RKO (cell line): ENCODE measurements at places on chromosomes 13 and 19.

- no peak for DNase-seq
Measured at GRCh38 chr13:97174638-97175037, 47.5 kb upstream of the MBNL2 start.

- no peak for DNase-seq
Measured at GRCh38 chr13:30023196-30023895, 172.9 kb upstream of the UBL3 start.

- DNase-seq = no peak
Measured at GRCh38 chr13:83765796-83766195, 116.5 kb downstream of the SLITRK1 start.

- DNase-seq = no peak
Measured at GRCh38 chr13:100513987-100514670, 74.5 kb downstream of the GGACT start.

- no peak for DNase-seq
Measured at GRCh38 chr13:108760129-108760528, 130.7 kb downstream of the MYO16 start.

DNA sequence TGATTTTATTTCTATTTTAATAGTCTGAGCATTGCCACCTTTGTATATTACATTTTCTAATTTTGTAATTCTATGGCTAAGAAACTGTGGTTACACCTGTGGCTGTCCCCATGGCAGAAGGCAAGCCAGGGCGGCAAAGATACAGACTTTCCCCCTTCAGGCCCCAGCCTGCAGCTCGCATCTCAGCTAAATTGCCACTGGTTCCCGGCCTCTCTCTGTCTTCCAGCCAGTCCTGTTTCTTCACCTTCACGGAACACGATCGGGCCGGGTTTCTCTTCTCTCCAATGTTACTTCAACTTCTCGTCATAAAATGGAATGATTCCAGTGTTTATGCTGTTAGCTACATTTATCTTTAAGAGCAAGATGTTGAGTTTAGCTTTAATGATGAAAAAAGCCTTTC lies 124.5 kb upstream of the ZNF507 start:
- DNase-seq = no peak

DNA sequence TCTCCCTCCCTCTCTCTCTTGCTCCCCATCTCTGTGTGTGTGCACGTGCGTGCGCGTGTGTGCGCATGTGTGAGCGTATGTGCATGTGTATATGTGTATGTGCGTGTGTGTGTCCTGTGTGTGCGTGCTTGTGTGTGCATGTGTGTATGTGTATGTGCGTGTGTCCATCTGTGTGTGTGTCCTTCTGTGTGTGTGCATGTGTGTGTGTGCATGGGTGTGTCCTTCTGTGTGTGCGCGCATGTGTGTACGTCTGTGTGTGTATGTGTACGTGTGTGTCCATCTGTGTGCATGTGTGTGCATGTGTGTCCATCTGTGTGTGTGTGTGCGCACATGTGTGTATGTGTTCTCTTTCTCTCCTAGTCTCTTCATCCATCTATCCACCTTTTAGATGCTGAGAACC lies 12.2 kb downstream of the SLC8A2 start:
- DNase-seq = no peak

DNA sequence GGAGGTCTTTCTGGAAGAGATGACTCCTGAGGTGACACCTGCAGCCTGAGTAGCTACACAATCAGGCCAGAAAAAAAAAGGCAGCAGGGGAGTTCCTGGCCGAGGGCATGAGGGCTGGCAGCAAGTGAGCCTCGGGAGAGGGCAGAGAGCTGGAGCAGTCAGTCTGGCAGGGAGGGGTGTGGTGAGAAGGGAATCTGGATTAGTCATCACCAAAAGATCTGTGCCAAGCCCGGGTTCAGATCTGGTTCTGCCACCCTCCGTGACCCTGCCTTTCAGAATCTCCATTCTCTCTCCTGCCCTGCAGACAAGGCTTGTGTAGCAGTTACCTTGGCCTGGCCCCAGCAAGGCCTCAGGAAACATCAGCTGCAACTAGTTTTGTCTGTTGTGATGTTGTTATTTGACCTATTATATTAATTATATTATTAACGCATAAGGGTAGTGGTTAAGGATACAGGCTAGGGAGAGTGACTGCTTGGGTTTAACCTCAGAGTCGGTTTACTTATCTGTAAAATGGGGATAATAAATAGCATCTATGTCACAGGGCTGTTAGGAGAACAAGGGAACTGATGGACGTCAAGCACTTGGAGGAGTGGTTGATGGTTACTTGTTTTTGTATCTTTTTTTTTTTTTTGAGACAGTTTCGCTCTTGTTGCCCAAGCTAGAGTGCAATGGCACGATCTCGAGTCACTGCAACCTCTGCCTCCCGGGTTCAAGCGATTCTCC lies 2.7 kb upstream of the CAPNS1 start:
- peak; percentile 62 for DNase-seq

DNA sequence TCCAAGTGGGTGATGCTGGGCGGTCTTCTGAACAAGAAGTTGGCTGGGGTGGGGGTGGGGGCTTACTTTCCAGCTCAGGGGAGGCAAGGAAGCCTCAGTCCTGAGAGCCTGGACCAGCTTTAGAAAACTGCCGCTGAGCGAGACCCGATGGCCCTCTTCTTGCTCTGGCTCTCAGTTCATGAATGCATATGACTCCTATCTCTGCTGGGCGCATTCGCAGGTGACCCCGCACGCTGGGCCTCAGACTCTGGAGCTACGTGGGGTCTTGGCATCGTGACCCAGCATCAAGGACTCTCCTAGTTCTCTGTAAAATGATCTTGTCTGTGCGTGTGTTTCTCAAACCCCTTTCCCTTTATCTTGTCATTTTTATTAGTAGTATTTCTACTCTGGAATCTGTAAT lies 19.7 kb downstream of the PRAM1 start:
- no peak for DNase-seq

DNA sequence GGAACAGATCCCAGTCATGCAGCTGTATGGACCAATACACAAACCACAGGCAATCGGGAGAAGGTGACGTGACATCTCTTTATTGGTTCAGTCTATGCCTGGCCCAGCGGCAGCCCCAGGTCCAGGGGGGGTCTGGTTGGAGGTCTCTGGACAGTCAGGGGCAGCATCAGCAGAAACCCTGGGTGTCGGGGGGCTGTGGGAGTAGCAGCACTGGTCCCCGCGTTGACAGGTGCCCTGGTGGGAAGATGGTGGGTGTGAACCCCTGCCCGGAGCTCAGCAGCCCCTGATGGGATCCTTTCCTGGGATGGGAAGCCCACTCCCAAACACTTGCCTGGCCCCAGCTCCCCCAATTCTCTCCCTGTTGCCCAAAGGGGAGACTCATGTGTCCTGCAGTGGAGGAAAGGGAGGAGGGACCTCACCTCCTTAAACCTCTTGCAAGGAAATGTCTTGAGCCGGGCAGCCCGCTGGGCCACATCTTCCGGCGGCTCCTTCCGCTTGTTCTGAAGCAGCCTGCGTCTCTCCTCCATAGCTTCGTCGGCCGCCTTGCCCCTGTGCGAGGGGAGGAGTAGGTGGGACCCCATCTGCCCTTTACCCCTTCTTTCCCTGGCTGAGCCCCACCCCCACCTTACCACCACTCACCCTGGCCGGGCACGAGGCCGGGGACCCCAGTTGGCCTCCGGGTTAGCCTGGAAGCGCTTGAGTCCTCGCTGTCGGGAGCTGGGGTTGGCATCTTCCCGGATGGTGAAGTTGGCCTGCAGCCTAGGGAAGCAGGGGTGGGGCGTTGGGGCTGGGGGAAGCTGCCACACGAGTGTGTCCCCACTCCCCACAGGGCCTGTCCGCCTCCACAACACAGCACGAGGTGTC lies 2.4 kb upstream of the LYL1 start:
- no peak for DNase-seq

DNA sequence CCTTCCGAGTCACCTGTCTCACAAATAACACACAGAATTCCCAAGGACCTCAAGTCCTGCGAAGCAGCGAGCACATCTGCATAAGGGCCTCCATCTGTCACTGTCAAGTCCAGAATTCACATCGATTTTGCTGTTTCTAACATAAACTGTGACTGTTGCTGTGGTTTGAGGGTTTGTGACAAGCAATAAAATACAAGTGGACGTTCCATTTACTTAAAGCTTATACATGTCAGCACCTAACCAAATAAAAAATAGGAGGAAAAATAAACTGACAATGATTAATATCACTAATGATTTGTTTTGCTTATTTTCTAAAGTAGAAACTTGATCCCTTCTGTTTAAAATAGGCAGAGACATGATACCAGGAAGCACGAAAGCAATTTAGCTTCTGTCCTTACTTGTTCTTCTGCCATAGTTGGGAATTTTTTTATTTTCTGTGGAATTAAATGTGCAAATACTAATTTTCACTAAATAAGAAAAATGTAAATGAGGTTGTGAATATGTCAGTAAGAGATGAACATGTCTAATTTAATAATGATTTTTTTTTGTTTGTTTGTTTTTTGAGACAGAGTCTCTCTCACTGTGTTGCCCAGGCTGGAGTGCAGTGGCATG lies 279.1 kb downstream of the FGF9 start:
- no peak for DNase-seq

GRCh38 chr13:91162180-91162579 lies 185.3 kb upstream of the MIR17HG start:
- no peak for DNase-seq

GRCh38 chr13:102040812-102041211 lies 361.0 kb downstream of the FGF14 start:
- no peak for DNase-seq

GRCh38 chr13:112776971-112777370 lies 87.1 kb downstream of the ATP11A start:
- DNase-seq = no peak

- no peak for DNase-seq
Measured at GRCh38 chr13:112454648-112455334, 78.6 kb downstream of the SPACA7 start.

DNA sequence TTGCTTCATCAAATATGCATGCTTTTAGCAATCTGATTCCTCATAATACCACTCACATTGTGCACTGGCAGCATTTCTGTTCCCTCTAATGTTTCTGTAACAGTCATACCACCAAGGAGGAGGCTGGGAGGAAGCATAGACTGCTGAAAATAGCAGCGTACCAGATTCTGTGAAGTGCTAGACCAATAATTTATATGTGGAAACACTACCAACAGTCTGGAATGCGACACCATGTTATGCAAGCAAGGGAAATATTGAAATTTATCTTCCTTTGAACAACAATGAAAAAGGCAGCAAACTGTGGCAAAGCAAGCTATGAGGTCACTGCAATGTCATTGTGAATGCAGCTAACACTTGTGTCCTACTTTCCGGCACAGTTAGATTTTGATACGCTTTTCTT lies 1388.0 kb downstream of the EFNB2 start:
- no peak for DNase-seq

DNA sequence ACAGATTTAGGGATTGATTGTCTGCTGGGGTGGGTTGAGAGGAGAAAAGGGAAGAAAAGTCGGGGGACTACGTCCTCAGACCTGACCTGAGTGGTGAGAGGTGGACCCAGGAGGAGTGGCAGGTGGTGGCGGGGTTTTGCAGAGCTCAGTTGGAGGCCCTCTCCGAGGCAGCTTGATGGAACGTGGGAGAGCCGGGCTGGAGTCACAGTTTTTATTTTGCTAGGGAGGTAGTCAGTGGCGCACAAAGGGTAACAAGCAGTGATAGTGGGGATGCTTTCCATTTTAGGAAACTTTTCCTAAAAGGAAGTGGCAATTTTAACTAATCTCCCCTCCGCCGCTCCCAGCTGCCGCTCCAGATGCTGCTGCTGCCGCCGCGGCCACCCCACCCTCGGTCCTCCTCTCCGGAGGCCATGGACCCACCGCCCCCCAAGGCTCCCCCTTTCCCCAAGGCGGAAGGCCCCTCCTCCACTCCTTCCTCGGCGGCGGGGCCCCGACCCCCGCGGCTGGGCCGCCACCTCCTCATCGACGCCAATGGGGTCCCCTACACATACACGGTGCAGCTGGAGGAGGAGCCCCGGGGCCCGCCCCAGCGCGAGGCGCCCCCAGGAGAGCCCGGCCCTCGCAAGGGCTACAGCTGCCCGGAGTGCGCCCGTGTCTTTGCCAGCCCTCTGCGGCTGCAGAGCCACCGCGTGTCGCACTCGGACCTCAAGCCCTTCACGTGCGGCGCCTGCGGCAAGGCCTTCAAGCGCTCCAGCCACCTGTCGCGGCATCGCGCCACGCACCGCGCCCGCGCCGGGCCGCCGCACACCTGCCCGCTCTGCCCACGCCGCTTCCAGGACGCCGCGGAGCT lies 1.1 kb upstream of the ZNF581 start:
- DNase-seq = no peak

- no peak for DNase-seq
Measured at GRCh38 chr13:99056381-99057014, 78.6 kb upstream of the DOCK9 start.

- DNase-seq = no peak
Measured at GRCh38 chr19:31553112-31553845, 204.0 kb upstream of the TSHZ3 start.

GRCh38 chr19:18477974-18478373 lies 40.0 kb upstream of the ISYNA1 start:
- DNase-seq = no peak

DNA sequence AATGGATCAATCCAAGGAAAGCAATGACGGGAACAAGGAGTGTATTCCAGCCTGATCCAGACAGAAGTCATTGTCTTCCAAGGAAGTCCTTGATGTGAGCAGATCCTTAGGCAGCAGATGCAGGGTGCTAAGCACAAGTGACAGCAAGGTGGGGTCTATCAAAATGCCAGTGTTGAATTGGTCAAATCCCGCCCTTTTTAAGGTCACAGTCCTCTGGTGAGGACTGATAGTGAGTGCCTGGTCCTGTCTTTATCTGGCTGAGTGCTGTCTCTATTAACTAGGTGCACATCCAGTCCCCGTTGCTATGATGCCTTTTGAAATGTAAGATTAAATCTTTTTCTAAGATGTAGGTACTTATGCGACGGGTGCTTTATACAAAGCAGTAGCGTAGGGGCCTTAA lies 1.3 kb upstream of the LAMP1 start:
- no peak for DNase-seq

GRCh38 chr13:31027136-31027535 lies 94.7 kb downstream of the TEX26 start:
- DNase-seq = no peak

DNA sequence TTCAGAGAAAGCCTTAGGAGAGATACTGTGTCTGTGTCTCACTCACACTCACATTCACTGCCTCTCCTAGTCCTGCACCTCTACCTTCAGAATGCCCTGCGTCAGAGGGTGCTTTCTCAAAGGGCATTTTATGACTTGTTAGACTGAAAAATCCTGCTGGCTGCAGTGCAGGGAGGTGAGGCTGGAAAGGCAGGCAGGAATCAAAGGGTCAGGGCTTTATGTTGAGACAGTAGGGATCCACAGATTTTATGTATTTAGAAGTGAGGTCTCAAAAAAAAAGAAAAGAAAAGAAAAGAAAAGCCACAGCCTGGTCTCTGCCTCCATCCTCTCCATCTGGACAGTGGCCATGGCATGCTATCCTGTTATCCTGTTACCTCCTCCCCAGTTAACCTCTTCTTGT lies 936.0 kb upstream of the SLC10A2 start:
- DNase-seq = no peak

GRCh38 chr19:17606590-17607185 lies 51.2 kb downstream of the COLGALT1 start:
- no peak for DNase-seq

- peak; percentile 17 for DNase-seq
Measured at GRCh38 chr19:56071151-56071550, 49.9 kb downstream of the ZNF787 start.
